ENCODE measurements at places on chromosomes 3 and 15.

DNA sequence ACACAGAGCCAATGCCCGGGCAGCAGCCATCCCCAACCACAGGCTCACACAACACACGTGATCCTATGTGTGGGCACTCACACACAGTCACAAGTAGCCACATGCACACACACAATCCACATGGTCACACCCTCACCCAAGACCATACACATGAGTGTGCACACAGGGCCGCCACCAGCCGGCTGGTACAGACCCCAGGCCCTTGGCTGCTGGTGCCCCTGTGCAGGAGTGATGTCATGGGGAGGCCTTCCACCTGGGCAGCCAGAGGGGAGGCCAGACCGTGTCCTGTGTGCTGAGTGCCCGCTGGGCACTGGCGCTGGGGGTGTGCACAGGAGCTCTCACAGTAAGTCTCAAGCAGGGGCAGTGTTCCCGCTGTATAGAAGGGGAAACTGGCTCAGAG is 36.9 kb downstream of the DNAJB8 start:
- no peak for DNase-seq

DNA sequence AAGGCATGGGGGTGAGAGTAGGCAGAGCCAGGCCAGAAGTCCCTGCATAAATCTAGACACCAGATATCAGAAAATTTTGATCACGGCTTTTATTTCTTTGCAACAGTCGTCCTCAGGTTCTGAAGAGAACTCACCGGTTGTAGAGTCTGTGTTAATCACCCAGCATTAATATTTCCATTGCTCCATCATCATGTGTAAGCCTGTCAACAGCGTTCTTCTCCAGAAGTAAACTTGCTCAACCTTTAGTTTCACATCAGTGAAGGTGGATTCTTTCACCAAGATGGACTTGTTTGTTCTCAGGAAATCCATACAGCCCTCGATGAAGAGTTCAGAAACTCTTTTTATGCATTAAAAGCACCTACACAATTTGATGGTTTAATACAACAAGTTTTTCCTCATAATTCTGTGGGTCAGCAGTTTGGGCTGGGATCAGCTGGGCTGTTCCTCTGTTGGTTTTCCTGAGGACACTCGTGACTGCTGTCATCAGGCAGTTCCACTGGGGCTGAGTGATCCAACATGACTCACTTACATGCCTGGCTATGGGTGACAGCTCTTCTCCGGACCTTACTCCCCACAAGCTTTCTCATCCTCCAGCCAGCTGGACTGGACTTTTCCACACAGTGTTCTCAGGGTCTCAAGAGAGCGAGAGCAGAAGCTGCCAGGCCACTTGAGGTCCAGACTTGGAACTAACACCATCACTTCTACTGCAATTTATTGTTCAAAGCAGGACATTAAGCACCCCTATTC is 303.4 kb downstream of the ZNF621 start:
- no peak for DNase-seq

GRCh38 chr15:91784973-91785709 is 68.4 kb upstream of the SLCO3A1 start:
- DNase-seq = no peak

GRCh38 chr3:197795200-197795599 is 4.1 kb downstream of the LRCH3 start:
- no peak for DNase-seq

DNA sequence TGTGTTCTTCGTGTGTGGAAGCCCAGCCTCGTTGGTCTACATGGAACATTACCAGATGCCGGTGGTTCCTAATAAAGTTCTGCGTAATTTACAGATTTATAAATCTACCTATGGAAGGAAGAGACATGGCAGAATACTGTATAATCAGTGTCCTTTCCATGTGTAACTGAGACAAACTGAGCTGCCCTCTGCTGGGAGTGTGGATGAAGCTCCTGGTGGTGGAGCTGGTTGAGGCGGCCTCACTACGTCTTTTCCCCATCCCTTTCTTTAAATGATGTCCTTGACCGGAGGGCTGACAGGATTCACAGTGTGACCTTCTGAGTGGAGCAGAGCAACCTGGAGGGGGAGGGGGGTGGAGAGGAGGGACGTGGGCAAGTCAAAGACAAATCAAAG is 267.0 kb upstream of the CHRM5 start:
- no peak for DNase-seq

DNA sequence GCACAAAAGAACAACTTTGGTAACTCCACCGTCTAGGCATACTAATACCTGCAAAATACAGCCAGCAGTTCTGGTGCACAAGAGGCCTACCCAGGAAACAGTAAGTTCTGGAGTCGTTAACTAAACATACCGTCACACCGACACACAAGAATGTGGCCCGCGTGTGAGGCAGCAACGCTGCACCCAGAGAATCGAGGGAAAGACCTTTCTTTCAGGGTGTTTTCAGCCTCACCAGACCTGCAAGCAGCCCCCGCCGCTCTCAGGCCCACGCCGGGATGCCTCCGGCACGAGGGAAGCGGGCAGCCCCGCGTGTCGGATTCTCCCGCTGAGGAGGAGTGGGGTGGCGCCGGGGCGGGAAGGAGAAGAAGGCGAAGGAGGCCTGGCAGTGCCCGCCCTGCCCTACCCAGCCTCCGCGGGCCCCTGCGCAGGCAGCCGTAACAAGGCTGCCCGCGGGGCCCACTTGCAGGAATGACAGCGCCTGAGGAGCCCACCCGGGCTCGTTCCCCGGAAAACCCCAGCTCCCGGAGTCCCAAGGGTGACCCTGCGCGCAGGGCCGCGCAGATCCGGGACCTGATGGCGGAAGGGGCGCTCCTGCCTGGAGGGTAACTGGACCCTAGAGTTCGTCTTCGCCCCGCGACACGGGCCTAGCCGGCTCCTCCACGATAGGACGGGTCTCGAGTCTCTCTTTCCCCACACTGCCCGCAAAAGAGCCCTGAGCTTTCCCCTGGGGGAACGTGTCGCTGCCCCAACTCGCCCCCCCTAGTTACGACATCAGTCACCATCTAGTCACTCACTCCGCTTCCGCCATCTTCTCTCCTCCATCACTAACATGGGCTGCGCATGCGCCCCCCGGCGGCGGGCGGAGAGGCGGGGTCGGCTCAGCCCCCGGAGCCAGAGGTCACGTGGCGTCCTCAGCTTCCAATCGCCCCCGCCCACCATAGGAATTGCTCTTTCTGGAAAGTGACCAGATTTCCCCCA is at the start of gene PHC3:
PHC3 (minus strand) TSS at position 826 of the 978 bp plus-strand sequence; CDS start at position 808, 18 bp downstream.
- peak; percentile 85 for DNase-seq

DNA sequence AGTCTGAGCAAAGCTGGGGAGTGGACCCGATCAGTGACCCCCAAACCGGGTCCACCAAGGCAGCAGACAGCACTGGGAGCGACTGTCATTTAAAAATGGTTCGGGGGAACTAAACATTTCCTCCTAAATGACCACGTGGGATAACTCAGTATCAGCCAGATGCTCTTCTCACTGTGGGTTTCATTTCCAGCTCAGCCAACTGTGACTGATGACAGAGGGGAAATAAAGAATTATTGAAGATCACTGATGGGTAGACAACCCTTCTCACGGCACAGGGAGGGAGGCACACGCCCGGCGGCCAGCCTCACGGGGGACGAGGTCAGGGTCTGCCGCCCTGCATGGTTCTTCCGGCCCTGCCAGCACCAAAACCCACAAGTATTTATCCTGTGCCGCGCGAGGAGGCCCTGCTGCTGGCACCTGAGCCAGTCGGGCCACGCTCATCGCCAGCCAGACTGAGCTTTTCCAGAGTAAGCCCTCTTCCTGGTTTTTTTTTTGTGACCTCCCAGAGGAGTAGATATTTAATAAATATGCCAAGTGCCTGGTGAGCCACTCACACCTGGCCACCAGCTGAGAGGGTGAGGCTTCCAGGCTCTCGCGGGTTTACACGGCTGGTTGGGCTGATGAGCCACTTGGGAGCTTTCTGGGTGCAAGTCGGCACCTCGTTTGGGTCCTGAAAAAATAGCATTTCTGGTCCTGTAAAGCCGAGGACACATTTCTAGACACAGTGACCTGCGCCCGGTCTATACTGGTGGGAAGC is 6.2 kb downstream of the MELTF start:
- DNase-seq = no peak

DNA sequence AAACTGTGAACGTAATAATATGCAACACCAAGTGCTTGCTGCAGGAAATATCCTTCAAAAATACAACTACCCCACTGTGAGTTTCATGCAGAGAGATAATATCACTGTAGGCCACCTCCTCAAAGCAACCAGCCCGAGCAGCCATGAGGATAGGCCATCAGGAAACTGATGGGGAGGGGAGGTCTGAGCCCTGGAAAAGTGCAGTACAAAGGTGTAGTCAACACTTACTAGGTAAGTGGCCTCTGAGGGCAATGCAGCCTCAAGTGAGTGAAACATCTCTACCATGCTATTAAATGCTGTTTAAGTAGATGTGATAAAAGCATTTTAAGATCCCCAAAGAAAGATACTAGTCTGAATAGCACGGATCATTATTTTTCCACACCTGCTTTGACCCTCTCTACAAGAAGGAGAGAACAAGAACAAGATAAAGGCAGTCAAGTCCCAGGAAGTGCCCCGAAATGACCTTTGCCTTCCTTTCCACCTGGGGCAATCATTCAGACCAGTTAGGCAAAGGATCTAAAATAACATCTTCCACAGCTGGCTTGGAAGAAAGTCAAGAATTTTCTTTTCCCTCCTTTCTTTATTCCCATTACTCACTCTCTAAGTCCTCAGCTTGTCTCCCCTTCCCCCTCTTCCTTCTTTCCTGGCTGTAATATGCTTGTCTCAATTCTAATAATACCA is 62.8 kb downstream of the FMN1 start:
- DNase-seq = no peak

DNA sequence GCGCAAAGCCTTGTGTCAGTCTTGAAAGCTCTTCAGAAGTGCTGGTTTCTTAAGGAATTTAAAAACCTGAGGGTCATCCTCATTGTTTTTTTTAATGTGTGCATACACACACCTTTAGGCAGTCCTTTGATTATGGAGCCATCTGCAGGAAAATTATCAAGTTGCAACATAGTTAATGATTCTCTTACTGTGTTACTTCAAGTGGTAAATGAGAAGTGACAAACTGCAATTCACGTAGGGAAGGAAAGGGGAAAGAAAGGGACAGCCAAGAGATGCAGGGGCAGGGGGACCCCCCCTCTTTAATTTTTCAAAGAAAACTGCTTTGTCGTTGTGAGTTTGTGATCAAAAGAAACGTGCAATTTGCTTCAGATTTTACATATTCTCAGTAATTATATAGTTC is 162.4 kb upstream of the CGNL1 start:
- no peak for DNase-seq

DNA sequence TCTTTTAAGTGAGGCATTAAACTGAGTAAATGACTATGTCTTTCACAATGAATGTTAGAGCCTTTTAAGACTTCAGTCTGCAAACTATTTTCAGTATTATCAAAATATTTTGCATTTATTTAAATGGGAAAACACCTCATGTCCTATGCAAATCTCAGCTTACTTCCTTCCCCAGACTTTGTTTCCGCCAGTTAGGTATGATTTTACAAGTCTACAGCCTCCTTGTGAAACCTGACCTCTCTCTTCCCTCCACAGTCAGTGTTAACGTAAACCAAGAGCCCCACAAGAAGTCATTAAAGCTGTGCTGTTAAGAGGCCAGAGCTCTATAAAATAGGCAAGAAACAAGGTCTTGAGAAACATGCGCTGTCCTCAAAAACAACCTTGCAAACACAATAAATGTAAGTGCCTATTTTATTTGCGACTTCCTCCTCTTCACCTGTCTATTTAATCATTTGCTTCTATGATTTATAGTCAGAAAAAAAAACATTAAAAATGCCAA is 48.3 kb downstream of the PRTG start:
- no peak for DNase-seq
